ENCODE measurements at places on chromosomes 3 and 15.

- H3K4me3 ChIP-seq = no peak overlapping the region
- H3K27ac ChIP-seq = no peak overlapping the region
- H3K4me1 ChIP-seq = no peaks in the 10 kb centered on the region
- H3K36me3 ChIP-seq = no peaks in the 10 kb centered on the region
- no peaks in the 10 kb centered on the region for H3K27me3 ChIP-seq
Measured at GRCh38 chr3:120192159-120192558, 92.9 kb downstream of the GPR156 start.

GRCh38 chr3:37287776-37288175 lies 113.4 kb upstream of the LRRFIP2 start:
- peaks cover 41% of the 10 kb centered on the region for H3K36me3 ChIP-seq
- no peak overlapping the region for H3K4me3 ChIP-seq
- no peaks in the 10 kb centered on the region for H3K27me3 ChIP-seq
- H3K4me1 ChIP-seq = peaks cover 26% of the 10 kb centered on the region
- peak overlapping the region; percentile 78 for H3K27ac ChIP-seq

DNA sequence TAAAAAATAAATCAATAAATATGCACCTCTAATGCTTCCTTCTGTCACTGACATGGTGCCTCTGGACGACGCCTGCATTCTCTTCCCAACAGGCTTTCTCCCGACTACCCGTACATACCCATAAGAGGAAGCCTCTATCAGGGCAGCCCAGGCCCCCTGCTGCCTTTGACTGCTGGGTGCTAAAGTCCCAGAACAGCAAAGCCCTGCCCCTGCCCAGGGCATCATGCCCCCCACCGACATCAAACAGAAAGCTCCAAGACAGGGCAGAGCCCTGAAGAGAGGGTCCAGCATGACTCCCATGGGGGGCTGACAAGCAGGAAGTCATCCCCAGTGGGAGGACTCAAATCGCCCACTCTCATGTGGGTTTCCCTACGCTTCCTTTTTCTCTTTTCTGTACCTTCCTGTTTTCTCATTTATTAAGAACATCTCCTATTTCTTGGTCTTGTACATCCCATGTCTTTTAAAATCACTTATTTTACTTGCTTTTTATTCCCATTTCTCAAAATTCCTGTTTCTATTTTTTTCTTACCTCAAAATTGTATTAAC lies 23.4 kb downstream of the XPC start:
- H3K36me3 ChIP-seq = peaks cover 37% of the 10 kb centered on the region
- DNase-seq = no peak
- H3K4me3 ChIP-seq = no peak overlapping the region
- H3K4me1 ChIP-seq = peaks cover 9% of the 10 kb centered on the region
- no peak overlapping the region for H3K27ac ChIP-seq

DNA sequence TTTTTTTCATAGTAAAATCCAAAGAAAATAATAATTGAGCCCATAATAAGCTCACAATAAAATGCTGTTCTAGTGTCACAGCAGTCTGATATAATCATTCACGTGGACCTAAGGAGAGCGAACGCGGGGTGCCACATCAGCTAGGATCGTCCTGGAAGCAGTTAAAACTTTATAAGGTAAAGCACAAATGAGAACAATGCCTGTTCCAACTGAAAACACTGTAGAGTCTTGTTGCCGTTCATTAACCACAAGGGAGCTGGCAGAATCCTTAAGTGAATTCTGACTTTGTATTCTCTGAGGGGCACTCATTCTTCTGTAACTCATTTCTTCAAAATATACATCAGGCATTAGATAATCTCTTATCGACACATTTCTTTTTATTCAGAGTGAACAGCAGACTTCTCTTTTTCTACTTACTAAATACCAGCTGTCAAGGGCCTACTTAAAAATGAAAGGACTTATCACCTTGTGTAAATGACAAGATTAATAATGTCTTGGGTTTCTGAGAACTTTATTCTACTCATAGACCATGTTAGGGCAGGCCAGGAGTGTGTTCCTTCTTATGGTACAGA lies 524.6 kb downstream of the MECOM start:
- DNase-seq = no peak
- H3K27ac ChIP-seq = no peak overlapping the region
- no peaks in the 10 kb centered on the region for H3K4me1 ChIP-seq
- peaks cover 25% of the 10 kb centered on the region for H3K27me3 ChIP-seq
- H3K36me3 ChIP-seq = no peaks in the 10 kb centered on the region

- H3K27ac ChIP-seq = peak overlapping the region; percentile 85
- peaks cover 3% of the 10 kb centered on the region for H3K27me3 ChIP-seq
- no peak for DNase-seq
- H3K4me1 ChIP-seq = peaks cover 59% of the 10 kb centered on the region
- H3K4me3 ChIP-seq = peak overlapping the region; percentile 58
Measured at GRCh38 chr3:183218826-183219225, 34.2 kb upstream of the B3GNT5 start.

GRCh38 chr3:17207019-17207418 lies 322.3 kb downstream of the PLCL2 start:
- H3K4me3 ChIP-seq = no peak overlapping the region
- peaks cover 53% of the 10 kb centered on the region for H3K36me3 ChIP-seq
- no peak for DNase-seq
- H3K4me1 ChIP-seq = no peaks in the 10 kb centered on the region

DNA sequence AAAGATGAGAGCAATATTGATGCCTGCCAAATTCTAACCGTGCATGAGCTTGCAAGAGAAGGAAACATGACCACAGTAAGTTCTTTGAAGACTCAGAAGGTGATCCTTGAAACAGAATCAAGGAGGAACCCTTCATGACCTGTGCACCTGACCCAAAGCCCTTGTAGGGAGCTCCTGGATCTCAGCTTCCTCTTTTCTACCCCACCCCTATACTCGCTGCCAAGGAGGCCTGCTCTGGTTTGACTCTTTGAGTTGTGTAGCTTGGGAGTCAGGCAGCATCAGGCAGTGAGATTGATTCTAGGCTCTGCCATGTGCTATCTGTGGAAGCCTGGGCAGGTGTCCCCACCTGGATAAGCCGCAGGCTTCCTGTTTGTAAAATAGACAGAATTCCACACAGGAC lies 10.6 kb downstream of the TTC21A start:
- no peaks in the 10 kb centered on the region for H3K36me3 ChIP-seq
- no peak overlapping the region for H3K27ac ChIP-seq
- H3K27me3 ChIP-seq = no peaks in the 10 kb centered on the region
- DNase-seq = no peak
- no peaks in the 10 kb centered on the region for H3K4me1 ChIP-seq

DNA sequence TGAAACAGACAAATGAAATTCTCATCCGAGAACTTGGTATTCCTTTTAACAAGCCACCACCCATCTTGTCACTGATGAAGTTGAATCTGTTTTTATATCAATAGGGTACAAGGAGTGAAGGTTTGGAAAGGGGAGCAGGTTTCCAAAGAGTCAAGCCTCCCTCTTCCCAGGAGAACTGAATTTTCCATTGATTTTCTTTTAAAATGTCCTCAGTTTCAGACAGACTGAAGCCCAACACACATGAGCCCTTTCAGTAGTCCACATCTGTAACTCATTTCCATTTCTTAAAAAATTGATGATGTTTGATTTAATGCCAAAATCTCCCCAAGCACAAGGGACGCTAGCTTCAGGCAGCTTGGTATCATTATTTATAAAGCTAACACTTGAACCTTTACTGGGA lies 187.7 kb downstream of the FOXB1 start:
- no peaks in the 10 kb centered on the region for H3K4me1 ChIP-seq
- no peak overlapping the region for H3K27ac ChIP-seq
- peaks cover 27% of the 10 kb centered on the region for H3K27me3 ChIP-seq

- no peak for DNase-seq
- H3K36me3 ChIP-seq = peaks cover 2% of the 10 kb centered on the region
- no peaks in the 10 kb centered on the region for H3K27me3 ChIP-seq
- no peak overlapping the region for H3K4me3 ChIP-seq
Measured at GRCh38 chr3:192845526-192845855, 72.2 kb downstream of the MB21D2 start.

GRCh38 chr3:185930393-185931107 lies 7.3 kb downstream of the TRA2B start:
- peaks cover 95% of the 10 kb centered on the region for H3K36me3 ChIP-seq
- DNase-seq = no peak
- peaks cover 89% of the 10 kb centered on the region for H3K4me1 ChIP-seq

DNA sequence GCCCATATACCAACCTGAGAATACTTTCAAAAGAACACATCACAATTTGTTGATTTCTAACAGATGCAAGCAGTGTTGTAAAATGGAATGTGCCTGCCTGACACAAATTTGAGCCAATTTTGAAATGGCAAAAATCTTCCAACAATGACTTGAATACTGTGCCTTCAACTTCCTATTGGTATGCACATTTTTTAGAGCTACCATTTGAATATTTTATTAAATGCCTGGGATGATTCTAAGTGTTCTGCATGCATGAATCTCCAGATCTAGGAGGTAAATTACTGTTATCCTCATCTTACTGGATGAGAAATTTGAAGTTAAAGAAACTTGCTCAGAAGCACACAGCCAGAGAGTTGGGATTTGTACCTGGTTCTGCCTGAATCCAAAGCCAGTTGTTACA lies 282.8 kb upstream of the LRRN1 start:
- H3K27ac ChIP-seq = no peak overlapping the region
- no peak for DNase-seq
- no peaks in the 10 kb centered on the region for H3K36me3 ChIP-seq
- H3K4me1 ChIP-seq = no peaks in the 10 kb centered on the region

DNA sequence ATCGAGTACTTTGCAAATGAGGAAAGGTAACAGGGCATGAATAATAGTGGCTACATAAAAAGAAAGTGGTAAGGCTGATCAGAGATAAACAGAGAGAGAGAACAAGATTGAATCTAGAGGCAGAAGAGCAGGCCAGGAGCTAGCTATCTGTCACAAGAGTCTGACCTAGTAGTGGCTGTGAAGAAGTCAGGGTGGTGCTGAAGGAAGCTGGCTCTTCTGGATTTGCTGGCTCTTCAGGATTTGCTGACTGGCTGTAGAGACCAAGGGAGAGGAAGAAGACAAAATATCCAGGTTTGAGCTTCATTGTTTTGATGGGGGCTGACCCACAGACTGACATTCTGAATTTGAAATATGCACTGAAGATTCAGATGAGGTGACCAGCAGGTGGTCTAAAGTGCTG lies 142.3 kb downstream of the SSR3 start:
- DNase-seq = no peak
- H3K27me3 ChIP-seq = peaks cover 3% of the 10 kb centered on the region
- no peaks in the 10 kb centered on the region for H3K36me3 ChIP-seq
- H3K4me3 ChIP-seq = no peak overlapping the region
- no peaks in the 10 kb centered on the region for H3K4me1 ChIP-seq

DNA sequence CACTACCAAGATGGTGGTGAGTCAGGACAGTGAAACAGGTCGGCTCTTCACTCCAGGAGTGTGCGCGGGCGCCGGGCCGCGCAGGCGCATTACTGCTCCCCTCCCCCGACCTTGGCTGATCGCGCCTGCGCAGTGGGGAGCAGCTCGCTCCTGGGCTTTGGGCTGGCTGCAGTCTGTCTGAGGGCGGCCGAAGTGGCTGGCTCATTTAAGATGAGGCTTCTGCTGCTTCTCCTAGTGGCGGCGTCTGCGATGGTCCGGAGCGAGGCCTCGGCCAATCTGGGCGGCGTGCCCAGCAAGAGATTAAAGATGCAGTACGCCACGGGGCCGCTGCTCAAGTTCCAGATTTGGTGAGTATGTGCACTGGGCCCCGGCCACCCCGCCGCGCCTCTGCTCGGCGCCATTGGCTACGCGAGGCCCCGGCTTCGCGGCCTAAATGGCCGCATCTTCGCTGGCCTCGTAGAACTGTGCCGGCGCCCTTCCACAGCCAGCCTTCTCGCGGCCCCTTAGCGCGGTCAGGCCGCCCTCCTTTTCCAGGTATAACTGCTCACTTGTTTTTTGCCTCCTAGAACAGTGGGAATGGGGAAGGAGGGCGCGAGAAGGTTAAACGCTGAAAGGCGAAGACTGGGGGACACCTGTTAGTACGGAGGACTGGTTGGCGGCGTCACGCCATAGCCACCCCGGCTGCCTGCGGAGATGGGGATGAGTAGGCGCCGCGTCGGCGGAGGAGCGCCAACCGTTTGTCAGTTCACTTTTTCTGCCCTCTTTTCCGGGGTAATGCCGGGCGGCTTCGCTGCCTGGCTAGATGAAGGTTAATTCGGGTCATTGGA lies at the start of gene SELENOT:
TSS of gene SELENOT (plus strand) at position 169 of the 827 bp plus-strand sequence. CDS start at position 211, 42 bp downstream.
- DNase-seq = peak; percentile 95
- H3K36me3 ChIP-seq = peaks cover 39% of the 10 kb centered on the region
- H3K4me1 ChIP-seq = peaks cover 80% of the 10 kb centered on the region
- H3K27ac ChIP-seq = peak within 1 kb of the TSS; percentile 96
- H3K4me3 ChIP-seq = peak within 1 kb of the TSS; percentile 95
- H3K27me3 ChIP-seq = peaks cover 2% of the 10 kb centered on the region

DNA sequence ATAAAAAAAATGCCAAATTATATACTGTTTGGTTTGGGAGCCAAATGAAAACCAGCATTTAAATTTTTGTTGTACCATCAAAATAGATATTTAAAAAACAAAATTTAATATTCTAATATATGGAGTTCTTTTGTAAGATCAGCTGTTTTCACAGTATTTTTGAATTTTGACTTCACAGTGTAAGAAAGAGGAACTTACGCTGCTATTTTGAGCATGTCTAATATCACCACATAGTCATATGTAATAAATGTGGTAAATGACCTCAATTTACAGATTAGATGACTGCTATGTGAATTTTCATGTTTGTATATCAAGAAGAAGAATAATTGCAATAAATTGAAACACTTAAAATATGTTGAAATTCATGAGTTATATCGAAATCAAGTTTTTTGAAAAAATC lies 189.6 kb downstream of the ARRDC4 start:
- no peaks in the 10 kb centered on the region for H3K36me3 ChIP-seq
- no peak for DNase-seq
- H3K27ac ChIP-seq = no peak overlapping the region
- H3K27me3 ChIP-seq = no peaks in the 10 kb centered on the region
- H3K4me1 ChIP-seq = no peaks in the 10 kb centered on the region
- no peak overlapping the region for H3K4me3 ChIP-seq

All from activated naive CD8-positive, alpha-beta T cell treated with anti-CD3 and anti-CD28 coated beads, Interleukin-2, amount 50 U/mL, for 24 hours (primary cell).